Uterine smooth muscle cell (primary cell): ENCODE measurements at places on chromosomes 6 and 20. TPM values are rescaled to one million over a fixed set of nuclear protein-coding genes. Genes with fewer than 3 reads are reported as not detected.

Gene HLA-DQA1
- not detected in 2 replicates for total RNA-seq

Gene NRN1
- total RNA-seq, result 0.11 and 0.12 TPM in 2 replicates

Gene FILIP1
- 0.62 and 1.4 TPM in 2 replicates for total RNA-seq

Gene ROS1
- total RNA-seq, result 2.0 TPM in 2 replicates

Gene ZNF391
- 1.7 and 3.0 TPM in 2 replicates for total RNA-seq

Gene FKBP1C
- 0.12 and 0.22 TPM in 2 replicates for total RNA-seq

Gene EGFL8
- total RNA-seq, result 0.66 and 1.00 TPM in 2 replicates
